ENCODE measurements at places on chromosomes 6 and 20.

DNA sequence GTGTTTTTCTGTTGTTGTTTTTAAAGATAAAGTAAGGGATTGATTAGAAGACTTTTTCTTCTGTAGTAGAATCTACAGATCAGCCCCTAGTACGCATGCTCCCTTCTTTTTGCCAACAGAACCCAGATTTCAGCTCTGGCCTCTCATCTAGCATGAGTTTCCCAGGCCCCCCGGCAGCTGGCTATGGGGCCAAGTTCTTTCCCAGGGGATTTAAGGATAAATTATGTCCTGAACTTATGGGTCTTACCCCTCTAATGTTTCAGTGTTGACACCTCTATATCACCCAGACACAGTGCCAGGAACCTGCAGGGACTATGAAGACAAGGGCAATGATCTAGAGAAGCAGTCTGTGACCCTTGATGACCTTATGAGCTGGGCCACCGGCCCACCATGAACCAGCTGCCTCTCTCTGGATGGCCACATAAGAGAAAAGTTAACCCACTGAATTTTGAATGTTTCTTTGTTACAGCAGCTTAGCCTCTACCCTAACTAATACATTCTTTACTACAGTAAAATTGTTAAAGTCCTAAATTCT lies 150.5 kb downstream of the UNC5CL start:
- DNase-seq: no peak

DNA sequence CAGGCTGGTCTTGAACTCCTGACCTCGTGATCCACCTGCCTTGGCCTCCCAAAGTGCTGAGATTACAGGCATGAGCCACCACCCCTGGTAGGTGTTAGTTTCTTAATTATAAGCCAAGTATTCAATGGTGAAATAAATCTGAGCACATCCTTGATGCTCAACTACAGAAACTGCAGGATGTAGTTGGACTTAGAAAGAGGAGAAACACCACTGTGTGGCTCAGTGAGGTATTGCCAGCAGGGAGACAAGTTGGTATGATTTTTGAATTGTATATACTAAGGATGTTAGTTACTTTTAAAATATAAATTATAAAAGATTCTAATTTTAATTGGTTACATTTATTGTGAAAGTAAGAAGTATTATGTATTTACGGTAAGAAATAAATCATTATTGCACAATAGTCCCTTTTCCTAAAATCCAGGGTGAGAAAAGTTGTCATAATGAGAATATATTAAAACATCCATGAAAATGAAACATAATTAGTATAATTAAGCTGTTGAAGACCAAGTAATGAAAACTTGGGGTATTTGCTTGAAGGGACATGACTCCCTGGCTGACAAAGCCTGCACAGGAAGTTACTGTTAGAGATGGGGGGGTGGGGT lies 17.6 kb downstream of the SLC18B1 start:
- DNase-seq: no peak

- no peak for DNase-seq
Observed at GRCh38 chr6:12246900-12247299, 43.3 kb upstream of the EDN1 start.

- DNase-seq: no peak
Observed at GRCh38 chr6:10351791-10352190, 63.1 kb downstream of the TFAP2A start.

DNA sequence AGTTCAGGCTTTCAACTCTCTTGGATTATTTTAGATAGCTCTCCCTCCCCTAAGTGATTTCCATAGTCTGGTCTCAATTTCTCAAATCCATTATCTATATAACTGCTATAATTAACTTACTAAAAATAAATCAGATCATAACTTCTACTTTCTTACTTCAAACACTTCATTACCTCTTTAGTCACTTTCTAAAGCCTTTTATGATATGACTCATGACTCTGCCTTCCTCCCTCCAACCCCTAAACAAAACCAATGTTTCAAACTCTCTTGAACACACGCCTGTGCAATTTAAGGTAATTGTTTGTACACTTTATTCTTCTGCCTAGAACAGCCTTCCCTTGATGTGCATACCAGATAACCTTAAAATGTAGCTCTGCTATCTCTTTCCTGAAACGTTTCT lies 100.5 kb downstream of the LMBRD1 start:
- no peak for DNase-seq

GRCh38 chr20:50169329-50169823 lies 15.9 kb upstream of the PEDS1 start:
- peak; percentile 53 for DNase-seq

GRCh38 chr6:108653949-108654348 lies 93.2 kb downstream of the FOXO3 start:
- no peak for DNase-seq

DNA sequence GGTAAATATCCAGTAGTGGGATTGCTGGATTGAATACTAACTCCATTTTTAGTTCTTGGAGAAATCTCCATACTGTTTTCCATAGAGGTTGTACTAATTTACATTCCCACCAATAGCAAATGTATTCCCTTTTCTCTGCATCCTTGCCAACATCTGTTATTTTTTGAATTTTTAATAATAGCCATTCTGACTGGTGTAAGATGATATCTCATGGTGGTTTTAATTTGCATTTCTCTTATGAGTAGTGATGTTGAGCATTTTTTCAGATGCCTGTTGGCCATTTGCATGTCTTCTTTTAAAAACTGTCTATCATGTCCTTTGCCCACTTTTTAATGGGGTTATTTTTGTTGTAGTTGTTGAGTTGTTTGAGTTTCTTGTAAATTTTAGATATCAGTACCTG lies 253.2 kb downstream of the HAO1 start:
- DNase-seq: no peak

DNA sequence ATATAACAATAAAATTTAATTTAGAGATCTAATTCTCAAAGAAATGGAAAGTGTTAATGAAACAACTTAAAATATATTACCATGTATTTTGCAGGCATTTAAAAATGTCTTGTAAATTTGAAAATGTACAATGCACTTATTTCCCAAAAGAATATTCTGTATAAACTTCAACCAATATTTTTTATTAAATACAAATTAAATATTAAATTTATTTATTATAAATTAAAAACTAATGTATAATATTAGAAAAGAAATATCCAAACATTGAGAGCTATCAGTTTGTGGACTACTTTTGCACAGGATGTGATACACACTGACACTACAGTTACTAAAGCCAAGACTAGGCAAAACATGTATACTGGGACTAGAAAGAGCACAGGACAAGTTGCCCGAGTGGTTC lies 707.0 kb upstream of the NRSN1 start:
- DNase-seq: no peak

GRCh38 chr6:34508425-34508824 lies 42.5 kb downstream of the PACSIN1 start:
- no peak for DNase-seq

GRCh38 chr6:35587167-35587566 lies 74.5 kb upstream of the TULP1 start:
- DNase-seq: no peak
